ENCODE measurements at places on chromosomes 12 and 14.

GRCh38 chr14:55671641-55672040 is 91.6 kb downstream of the KTN1 start:
- no peak for ATAC-seq

GRCh38 chr12:132138941-132139871 is 4.9 kb downstream of the DDX51 start:
- ATAC-seq: no peak

GRCh38 chr12:94147991-94148738 is at the start of gene PLXNC1:
Gene PLXNC1 (plus strand): TSS chr12:94148577. CDS start chr12:94148972, 395 bp downstream.
- ATAC-seq: peak; percentile 53

DNA sequence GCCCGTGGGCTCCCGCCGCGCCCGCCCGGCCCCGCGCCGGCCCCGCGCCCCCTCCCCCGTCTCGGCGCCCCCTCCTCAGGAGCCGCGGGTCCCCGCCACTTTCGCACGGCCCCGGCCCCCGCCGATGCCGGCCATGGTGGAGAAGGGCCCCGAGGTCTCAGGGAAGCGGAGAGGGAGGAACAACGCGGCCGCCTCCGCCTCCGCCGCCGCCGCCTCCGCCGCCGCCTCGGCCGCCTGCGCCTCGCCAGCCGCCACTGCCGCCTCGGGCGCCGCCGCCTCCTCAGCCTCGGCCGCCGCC is 263 bp downstream of the RCOR1 start:
- peak; percentile 16 for ATAC-seq

GRCh38 chr12:115049614-115050013 is 365.6 kb upstream of the TBX3 start:
- no peak for ATAC-seq

DNA sequence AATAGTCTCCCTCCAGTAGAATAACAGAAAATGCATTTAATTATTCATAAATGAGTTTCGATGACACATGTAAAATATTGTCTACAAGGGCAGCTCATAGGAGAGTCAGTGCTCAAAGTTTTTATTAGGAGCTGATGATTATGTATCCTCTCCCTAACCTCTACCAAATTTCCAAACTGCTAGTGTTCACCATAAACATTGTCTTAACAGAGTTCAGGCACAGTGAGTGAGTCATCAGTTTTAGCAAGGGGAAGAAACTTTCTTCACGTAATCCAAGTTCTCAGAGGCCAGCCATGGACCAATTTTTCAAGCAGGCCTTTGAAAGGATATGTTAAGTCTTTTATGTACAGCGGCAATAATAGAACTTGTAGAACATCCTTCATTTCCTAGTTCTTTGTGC is 649.2 kb upstream of the MIS18BP1 start:
- ATAC-seq: no peak

DNA sequence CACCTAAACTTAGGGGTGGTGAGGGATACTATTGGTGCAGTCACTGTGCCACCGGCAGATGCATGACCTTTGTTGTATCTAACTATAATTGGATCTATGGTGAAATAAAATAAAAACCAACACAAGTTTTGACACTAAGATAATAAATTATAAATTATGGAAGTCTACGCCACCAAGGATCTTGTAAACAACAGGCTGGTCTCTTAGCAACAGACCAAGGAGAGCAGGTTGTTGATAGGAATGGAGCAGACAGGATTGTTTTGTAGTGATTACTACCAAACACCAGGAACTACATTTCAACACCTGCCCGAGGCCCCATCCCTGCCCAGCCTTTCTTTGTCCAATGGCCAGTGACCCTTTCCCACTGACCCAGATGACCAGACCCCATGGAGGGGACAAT is 1178.0 kb downstream of the VRK1 start:
- ATAC-seq: no peak

DNA sequence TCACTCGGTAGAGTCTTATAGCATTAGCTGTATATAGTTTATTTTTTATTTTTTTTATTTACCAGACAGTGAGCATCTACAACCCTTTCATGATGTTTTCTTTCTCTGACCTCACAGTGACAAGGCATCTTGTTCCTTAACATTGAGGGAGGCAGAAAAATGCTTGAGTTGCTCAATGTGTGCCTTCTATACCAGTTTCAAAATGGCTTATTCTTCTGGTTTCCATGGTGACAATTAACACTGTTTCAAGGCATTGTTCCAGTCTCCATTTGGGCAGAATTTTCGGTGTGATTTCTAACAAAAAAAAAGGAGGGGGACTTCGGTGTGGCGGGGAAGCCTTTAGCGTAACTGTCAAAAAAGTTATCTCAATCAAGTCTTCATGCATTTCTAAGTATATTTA is 209.7 kb upstream of the NPAS3 start:
- no peak for ATAC-seq

- ATAC-seq: no peak
Observed at GRCh38 chr12:84641940-84642545, 270.6 kb downstream of the SLC6A15 start.

DNA sequence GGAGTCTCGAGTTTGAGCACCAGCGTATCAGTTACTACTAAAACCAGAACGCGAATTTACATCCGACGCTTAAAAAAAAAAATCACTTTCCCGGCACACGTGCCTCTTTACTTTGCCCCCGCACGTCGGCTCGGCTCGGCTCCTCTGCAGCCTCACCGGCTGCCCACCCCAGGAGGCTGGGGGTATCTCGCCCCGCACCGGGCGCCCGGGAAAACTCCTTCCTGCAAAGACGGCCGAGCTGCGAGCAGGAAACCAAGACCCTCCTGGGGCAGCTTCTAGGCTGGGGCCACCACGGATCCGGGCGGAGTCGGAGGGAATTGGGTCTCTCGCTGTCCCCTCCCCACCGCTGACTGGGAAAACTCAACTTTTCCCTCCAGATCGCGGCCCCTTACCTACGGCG is 610 bp downstream of the VSIG10 start:
- no peak for ATAC-seq

DNA sequence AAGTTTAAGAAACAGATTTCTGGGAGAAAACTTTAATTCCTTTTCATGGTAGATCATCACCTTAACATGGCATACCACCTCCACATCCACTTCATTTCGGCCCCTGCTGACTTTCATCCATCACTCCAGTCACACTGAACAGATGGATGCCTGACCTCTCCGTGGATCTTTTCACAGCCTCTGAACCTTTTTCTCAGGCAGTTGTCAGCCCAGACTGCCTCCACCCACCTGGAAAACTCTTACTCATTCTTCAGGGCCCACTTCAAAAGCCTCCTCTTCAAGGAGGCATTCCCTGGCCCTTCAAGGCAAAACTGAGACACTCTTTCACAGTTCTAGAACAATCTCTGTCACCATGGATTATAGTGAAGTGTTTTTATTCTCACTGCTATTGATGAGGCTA is 52.9 kb downstream of the GXYLT1 start:
- no peak for ATAC-seq

- ATAC-seq: no peak
Observed at GRCh38 chr12:114306646-114307045, 99.3 kb downstream of the TBX5 start.

DNA sequence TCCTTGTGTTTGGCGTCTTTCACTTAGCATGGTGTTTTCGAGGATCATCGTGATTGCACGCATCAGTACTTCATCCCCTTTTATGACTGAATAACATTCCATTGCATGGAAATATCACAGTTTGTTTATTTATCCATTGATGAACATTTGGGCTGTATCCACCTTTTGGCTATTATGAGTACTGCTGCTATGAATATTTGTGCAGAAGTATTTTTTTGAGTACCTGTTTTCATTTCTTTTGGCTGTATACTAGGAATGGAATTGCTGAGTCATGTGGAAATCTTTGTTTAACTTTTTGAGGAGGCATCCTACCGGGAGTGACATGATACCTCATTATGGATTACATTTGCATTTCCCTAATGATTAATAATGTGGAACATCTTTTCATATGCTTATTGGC is 66.4 kb downstream of the WNK1 start:
- ATAC-seq: no peak

DNA sequence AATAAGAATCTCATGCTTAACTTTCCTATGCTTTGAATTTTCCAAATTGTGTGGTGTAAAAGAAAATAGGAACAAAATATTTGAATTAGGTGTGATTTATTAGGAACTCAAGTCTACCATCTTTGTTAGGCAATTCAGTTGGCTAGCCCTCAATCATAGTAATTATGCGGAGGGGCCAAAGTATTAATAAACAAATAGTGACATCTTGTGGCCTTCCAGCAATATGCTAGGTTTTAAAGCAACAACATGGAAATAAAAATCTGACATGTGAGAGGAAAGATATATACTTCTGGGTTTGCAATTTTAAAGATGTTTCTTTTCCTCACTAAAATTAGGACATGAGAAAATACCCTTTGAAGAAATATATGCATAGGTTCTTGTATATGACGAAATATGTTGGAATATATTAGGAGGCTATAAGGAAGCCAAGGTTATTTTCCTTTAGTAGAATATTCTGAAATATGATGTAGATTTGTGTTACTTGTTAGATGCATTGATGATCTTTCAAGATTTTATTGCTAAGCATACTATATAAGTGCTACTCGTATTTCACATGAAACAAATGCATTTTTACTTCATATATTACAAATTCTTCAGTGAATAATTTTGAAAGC is 200.4 kb downstream of the PTPRO start:
- no peak for ATAC-seq

DNA sequence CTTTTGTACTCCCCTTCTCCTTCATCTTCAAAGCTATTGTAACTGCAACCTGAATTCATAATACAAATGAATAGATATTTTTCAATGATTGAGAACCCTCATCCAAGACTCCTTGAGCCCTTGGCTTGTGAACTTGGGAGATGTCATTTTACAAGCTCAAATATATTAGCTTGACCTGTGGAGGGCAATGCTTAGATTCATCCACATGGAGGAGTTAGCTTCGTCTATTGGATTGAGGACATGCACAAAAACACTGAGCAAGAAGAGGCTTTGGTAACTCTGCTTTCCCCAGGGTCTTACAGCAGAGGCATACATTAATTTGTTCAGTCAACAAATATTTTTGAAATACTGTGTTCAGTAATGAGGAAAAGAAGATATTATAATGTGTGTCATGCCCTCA is 101.1 kb downstream of the OTOGL start:
- ATAC-seq: no peak

DNA sequence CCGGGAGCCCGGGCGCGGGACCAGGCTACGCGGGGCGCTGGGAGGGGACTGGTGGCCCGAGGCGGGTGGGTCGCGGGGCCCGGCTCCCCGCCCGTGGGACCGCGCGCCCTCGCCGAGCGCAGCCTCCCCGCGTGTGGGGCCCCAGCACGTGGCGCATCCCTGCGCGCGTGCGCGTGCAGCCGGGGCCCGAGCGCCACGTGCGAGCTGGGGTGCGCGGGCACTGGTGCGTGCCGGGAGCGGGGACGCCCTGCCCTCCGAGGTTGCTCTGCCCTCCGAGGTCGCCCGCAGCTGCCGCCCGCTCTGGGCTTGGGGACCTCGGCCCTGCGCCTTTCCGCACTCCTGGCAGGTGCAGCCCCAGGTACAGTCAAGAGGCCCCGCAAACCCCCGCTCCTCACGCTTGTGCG is 365 bp upstream of the CCDC88C start:
- ATAC-seq: peak; percentile 34

- no peak for ATAC-seq
Observed at GRCh38 chr14:91310606-91311283, 66.2 kb upstream of the GPR68 start.

DNA sequence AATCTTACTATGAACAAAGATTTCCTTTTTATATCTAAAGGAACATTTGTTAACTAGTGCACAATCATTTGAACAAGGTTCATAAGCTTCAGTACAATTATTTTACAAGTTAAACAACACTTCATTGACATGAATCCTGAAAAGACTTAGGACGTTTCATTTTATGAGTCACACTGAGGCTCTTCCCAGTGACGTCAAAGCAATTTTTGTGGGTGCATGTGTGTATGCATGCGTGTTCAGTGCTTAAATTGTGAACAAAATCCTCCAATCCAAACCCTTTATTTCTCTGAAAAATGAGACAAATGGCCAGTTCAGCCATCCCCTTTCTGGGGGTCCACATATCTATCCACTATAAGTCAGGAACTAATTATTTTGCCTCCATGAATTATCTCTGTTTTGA is 2.9 kb downstream of the LMNTD1 start:
- ATAC-seq: no peak

DNA sequence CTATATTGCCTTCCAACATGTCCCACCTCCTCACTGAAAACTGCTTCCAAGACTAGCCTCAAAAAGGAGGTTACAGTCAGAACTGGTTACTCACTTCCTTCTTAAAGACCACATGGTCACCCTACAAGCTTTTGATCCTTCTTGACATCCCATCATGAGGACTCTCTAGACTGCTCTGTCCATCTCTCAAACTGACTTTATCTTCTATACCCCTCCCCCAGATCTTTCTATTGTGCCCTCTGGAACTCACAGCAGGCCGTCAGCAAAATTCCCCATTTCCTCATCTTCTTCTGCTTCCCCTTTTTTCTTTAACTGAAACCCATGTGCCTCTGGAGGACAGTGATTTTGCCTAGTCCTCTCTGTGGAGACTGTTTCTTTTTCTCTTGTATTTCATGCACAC is 18.1 kb upstream of the IGF1 start:
- no peak for ATAC-seq

DNA sequence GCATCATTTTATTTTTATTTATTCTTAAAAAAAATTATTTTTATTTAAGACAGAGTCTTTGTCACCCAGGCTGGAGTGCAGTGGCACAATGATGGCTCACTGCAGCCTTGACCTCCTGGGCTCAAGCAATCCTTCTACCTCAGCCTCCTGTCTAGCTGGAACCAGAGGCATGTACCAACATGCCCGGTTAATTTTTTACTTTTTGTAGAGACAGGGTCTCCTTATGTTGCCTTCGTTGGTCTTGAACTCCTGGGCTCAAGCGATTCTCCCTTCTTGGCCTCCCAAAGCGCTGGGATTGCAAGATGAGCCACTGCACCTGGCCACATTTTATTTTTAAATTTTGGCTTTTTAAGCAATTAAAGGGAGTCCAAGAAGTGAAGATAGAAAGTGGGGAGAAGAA is 21.4 kb downstream of the TTC6 start:
- ATAC-seq: no peak

GRCh38 chr14:40398981-40399380 is 966.7 kb upstream of the FBXO33 start:
- no peak for ATAC-seq

DNA sequence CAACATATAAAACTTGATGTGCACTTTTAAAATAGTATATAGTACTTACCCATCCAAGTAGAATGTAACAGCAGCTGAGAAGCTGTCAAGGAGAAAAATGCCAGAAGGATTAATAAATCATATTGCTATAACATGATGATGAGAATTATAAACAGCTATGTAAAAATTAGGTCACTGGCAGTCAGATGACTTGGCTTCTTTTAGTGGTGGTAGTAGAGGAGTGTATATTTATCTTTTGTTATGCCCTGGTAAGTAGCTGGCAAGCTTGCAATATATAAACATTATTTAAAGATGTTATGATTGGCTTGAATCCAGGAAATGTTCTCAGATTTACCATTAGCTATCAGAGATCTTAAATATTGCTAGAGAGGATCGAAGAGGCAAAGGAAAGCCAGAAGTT is 471.0 kb upstream of the MGAT4C start:
- ATAC-seq: no peak

- ATAC-seq: no peak
Observed at GRCh38 chr12:1346126-1346525, 248.3 kb downstream of the FBXL14 start.

All from gastroesophageal sphincter (tissue), 4 donors.